ENCODE measurements at places on chromosomes 3 and 15.

DNA sequence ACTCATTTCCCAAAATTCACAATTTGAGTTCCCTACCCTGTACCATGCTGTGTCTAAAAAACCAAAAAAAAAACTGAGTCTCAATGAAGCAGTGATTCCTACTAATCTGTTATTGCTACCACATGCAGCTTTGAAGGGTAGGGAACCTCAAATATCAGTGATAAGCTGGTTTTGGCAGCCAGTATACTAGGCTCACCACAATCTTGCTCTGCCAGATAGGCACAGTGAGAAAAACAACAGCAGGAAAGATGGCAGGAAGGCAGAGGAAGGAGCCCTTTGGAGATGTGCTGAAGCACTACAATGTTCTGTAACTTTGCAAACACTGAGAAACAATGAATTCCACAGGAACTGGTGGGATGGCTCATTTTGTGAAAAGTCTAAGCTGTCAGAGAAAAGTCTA is 96.9 kb upstream of the UBP1 start:
- DNase-seq = no peak

- no peak for DNase-seq
These were observed 77.5 kb downstream of the CHDH start for GRCh38 chr3:53768478-53769459.

DNA sequence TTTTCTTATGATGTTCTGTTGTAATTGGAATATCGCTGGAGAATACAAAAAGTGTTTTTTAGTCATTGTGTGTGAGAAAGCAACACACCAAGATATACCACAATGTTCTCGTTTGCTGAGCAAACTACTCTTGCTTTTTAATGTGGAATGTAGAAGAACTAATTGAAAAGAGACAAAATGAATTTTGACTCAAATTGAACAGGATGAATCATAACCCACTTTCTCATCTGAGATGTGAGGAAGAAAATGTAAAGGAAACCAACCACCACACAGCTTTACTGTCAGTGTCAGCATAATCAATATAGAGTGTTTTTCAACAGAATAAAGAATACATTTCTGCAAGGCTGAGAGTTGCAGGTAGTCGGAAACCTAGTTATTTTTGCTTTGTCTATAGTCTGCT is 448.8 kb upstream of the TPRG1 start:
- no peak for DNase-seq

DNA sequence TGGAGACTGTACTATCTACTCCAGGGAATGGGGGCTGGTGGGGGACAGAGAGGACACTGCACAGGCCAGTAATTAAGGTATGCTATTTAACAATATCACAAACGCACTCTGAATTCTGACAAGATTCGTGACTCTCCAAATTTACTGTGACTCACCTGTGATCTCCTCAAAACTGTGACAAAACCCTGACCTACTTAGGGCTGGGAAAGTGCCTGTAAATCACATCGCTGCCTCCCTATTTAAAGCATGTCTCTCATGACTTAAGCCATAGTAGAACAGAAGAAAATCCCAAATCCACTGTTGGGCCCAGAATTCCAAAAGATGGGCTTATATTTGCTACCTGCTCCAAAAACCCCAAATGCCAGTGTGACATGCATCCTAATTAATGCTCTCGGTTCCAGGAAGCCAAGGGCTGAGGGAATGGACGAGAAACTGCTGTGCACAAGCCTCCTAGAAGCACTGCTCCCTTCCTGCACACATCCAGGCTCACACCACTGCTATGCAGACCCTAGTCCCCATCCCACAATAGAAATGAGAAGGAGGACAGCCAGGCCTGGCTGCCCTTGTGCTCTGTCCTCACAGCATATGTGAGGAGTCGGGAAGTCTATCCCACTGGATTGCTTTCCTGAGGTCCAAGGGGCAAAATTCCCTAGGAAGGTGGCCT is 187.7 kb upstream of the CHRNA7 start:
- DNase-seq = no peak

GRCh38 chr3:136950623-136951022 is 7.2 kb upstream of the IL20RB start:
- no peak for DNase-seq

Measured in effector CD4-positive, alpha-beta T cell (primary cell).